ENCODE measurements at places on chromosomes 2 and 18.

DNA sequence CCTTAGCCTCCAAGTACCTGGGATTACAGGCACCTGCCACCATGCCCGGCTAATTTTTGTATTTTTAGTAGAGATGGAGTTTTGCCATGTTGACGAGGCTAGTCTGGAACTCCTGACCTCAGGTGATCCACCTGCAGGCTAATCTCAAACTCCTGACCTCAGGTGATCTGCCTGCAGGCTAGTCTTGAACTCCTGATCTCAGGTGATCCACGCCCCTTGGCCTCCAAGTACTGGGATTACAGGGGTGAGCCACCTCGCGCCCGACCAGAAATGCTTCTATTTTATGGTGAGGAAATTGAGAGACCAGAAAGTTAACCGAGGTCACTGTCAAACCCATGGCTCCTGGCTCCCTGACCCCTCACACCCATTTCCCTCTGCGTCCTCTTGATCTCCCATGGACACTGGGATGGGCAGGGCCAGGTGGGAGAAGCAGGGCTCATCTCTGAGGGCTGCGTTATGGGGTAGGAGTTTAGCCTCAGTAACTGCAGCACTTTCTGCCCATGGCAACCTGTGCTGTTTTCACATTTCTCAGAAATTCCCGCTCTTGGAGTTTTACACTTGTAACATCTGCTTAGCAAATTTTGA is 210.0 kb downstream of the AGAP1 start:
- DNase-seq = no peak

- DNase-seq = no peak
Measured at GRCh38 chr2:15883684-15884083, 56.7 kb upstream of the MYCN start.

GRCh38 chr2:9256570-9257043 is 50.0 kb downstream of the ASAP2 start:
- DNase-seq = no peak

GRCh38 chr18:33577685-33578517 is at the start of gene ASXL3:
TSS of gene ASXL3 (plus strand) at chr18:33578219. CDS start at chr18:33578632, 413 bp downstream.
- peak; percentile 34 for DNase-seq

GRCh38 chr2:175612280-175612679 is 389.8 kb downstream of the LNPK start:
- DNase-seq = no peak

- DNase-seq = no peak
Measured at GRCh38 chr2:151766437-151767153, 32.3 kb upstream of the NEB start.

- DNase-seq = no peak
Measured at GRCh38 chr2:104825124-104825865, 28.6 kb upstream of the POU3F3 start.

GRCh38 chr18:47964053-47964452 is 33.6 kb upstream of the SMAD2 start:
- DNase-seq = peak; percentile 13

GRCh38 chr2:14513903-14514302 is 118.6 kb upstream of the LRATD1 start:
- DNase-seq = no peak

GRCh38 chr18:63940008-63940407 is 9.1 kb upstream of the HMSD start:
- DNase-seq = no peak

- no peak for DNase-seq
Measured at GRCh38 chr2:176650104-176650837, 381.0 kb downstream of the MTX2 start.

DNA sequence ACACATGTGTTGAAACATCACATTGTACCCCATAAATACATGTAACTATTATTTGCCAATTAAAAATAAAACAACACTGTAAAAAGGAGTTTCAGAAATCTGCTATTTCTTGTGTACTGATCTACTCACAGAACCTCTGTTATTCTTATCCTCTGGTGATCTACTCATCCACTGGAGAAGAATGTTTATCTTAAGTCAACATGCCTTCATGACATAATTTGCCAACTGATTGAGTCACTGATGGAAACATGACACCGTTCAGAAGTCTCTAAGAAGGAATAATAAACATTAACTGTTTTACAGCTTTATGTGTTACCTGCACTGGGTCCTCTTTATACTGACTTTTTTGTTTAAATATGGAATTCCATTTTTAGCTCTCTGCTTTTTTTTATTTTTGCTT is 555.2 kb downstream of the DCDC2C start:
- peak; percentile 70 for DNase-seq

GRCh38 chr2:125004106-125004800 is 979.2 kb downstream of the CNTNAP5 start:
- DNase-seq = no peak

DNA sequence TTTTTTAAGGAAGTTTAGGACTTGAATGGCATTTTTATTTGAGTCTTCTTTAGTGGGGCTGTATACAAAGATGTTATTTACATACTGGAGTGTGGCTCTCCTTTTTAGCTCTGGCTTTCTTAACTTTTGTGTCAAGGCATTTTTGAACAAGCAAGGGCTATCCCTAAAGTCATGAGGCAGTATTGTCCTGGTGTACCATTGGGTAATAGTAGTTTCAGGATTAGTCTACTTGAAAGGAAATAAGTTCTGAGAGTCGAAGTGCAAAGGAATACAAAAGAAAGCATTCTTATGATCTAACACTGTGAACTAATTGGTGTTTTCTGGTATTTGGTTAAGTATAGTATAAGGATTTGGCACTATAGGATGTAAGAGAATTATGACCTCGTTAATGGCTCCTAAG is 1.9 kb upstream of the CYP27A1 start:
- no peak for DNase-seq

- peak; percentile 48 for DNase-seq
Measured at GRCh38 chr2:239275847-239276831, 124.7 kb downstream of the HDAC4 start.

- no peak for DNase-seq
Measured at GRCh38 chr2:239917125-239917956, 107.8 kb downstream of the NDUFA10 start.

- no peak for DNase-seq
Measured at GRCh38 chr2:213766465-213766901, 482.2 kb downstream of the SPAG16 start.

GRCh38 chr2:143623231-143623908 is 494.2 kb downstream of the ARHGAP15 start:
- DNase-seq = no peak

DNA sequence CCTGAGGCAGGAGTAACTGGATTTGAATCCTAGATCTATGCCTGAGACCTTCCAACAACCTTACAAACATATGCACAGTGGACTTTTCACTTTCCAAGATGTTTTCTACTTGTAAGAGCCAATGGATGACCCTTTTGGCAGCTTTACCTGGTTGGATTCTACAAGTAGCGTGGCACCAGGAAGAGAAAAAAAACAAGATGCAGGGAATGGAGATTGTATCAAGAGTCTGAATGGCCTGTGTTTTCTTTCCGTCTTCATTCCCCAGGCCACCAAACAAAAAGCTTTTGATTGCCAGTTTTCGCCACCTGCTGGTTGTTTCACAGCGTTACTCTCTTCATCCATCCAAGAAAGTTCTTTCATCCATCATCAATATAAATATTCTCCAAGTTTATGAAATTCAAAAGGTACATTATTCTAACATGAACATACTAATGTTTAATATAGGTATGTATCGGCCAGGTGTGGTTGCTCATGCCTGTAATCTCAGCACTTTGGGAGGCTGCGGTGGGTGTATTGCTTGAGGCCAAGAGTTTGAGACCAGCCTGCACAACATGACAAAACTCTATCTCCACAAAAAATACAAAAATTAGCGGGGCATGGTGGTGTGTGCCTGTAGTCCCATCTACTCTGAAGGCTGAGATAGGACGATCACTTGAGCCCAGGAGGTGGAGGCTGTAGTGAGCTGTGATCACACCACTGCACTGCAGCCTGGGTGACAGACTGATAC is 3.5 kb upstream of the BCL2 start:
- DNase-seq = peak; percentile 58
